ENCODE measurements at places on chromosomes 5 and 9.

- peak; percentile 45 for DNase-seq
Measured at GRCh38 chr9:88991066-88992034, at the start of gene S1PR3. S1PR3 (plus strand) TSS chr9:88991468; CDS start chr9:89001201, 9,733 bp downstream.

- DNase-seq: no peak
Measured at GRCh38 chr9:136243631-136244030, 2.0 kb downstream of the QSOX2 start.

DNA sequence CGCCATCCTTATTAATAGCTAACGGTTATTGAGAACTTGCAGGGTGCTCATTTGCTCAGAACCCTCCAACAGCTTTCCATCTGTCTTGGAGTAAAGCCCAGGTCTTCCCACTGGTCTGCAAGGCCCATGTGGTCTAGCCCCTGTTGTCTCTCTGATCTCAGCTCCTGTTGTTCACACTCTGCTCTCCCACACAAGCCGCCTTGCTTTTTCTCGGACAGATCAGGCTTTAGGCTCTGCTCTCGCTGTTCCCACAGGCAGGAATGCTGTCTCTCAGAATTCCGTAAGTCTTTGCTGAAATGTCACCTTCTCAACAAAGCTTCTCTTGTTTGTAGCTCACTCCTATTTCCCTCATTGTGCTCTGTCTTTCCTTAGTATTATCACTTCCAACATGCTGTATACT, 34.3 kb downstream of the GPR107 start:
- no peak for DNase-seq

GRCh38 chr5:177312649-177313181, 1.0 kb upstream of the MXD3 start:
- DNase-seq: peak; percentile 60

DNA sequence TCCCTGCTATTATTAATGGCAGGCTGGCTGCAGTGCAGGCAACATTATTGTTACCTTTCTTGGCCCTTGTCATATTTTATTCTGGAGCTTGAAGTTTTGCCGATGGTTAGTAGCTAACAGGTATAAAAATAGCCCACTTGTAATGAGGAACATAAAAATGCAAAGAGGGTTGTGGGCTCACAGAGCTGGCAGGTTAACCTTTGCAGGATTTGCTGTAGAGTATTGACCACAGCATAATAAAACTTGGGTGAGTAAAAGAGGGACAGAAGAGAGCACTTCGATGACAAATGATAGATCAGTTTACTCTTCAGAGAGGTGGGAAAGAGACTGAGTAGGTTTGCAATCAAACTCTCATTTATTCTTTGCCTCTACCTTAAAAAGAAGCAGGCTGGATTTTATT, 49.7 kb upstream of the SGCD start:
- no peak for DNase-seq

GRCh38 chr5:14476786-14477435, 104.7 kb upstream of the OTULINL start:
- no peak for DNase-seq

DNA sequence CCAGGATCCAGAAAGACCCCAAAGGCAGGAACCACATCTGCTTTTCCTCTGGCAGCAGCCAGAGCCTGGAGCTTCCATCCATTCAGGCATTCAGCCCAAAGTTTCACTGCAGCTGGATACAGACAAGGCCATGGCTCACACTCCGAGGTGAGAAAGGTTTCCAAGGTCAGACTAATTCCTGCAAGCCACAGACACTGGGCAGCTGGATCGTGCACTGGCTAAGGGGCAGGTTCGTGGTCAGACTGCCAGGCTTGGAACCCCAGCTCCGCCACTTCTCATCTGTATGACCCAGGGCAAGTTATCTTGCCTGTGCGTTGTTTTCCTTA, 36.9 kb downstream of the SPOCK1 start:
- DNase-seq: no peak
